Progenitor cell of endocrine pancreas (in vitro differentiated cells): ENCODE measurements at places on chromosomes 7 and 10. TPM values are rescaled to one million over a fixed set of nuclear protein-coding genes. Genes with fewer than 3 reads are reported as not detected.

- peaks cover 3% of the 10 kb centered on the region for H3K27me3 ChIP-seq
- DNase-seq: no peak
- H3K36me3 ChIP-seq: no peaks in the 10 kb centered on the region
- no peak overlapping the region for H3K27ac ChIP-seq
- H3K4me3 ChIP-seq: no peak overlapping the region
Measured at GRCh38 chr7:47091141-47091540, 490.8 kb downstream of the TNS3 start.

DNA sequence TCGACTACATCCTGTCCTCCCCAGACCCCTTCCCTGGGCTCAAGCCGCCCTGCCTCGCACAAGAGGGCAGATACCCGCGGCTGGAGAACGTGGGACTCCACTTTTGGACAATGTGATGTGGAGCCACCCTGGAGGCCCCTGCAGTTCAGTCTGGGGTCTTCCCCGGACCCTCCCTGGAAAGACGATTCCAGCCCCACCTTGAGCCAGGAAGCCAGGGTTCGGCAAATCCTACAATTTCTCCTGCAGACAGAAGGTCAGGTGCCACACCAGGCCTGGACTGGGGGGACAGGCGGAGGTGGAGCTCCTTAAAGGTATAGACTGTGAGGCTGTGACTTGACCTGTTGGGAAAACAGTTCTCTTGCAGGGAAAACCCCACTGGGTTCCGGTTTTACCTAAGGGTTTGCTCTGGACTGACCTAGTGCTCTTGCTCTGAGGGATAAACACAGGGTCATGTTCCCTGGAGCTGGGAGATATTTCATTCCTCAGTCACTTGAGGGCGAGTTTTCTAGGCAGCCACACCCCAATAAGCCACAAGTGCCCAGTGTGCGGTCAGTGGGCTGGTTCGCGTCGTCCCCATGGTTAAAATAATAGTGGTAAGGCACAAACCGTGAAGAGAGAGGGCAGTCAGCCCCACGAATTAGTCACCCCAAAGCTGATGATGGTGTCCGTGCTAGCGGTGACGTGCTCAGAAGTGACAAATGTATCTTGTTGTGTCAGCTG is 1.6 kb downstream of the FOXL3 start:
- no peak overlapping the region for H3K4me3 ChIP-seq
- no peak overlapping the region for H3K27ac ChIP-seq
- H3K4me1 ChIP-seq: peaks cover 2% of the 10 kb centered on the region
- H3K27me3 ChIP-seq: peaks cover 52% of the 10 kb centered on the region
- no peaks in the 10 kb centered on the region for H3K36me3 ChIP-seq
- DNase-seq: no peak

DNA sequence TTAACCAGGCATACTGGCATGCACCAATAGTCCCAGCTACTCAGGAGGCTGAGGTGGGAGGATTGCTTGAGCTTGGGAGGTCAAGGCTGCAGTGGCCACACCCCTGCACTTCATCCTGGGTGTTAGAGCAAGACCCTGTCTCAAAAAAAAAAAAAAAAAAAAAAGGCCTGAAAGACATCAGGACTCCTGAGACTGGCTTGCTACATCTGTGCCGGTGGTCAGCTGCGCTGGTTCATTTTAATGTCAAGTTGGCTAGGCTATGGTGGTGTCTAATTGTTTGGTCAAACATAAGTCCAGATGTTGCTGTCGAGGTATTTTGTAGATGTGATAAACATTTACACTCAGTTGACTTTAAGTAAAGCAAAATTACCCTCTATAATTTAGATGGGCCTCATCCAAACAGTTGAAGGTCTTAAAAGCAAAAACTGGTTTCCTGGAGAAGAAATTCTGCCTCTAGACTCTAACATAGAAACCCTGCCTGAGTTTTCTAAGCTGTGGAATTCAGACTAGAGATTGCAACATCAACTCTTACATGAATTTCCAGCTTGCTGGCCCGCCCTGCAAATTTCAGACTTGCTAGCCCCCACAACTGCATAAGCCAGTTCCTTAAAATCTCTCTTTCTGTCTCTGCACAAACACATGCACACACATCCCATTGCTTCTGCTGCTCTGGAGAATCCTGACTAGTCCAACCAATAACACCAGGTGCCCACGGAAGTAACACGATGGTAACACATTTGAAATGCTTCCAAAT is 18.2 kb downstream of the MYOF start:
- no peak overlapping the region for H3K4me3 ChIP-seq
- H3K4me1 ChIP-seq: peaks cover 27% of the 10 kb centered on the region
- H3K27me3 ChIP-seq: no peaks in the 10 kb centered on the region

EPO gene
- 0.22 and 0.29 TPM in 2 replicates for total RNA-seq

- H3K4me3 ChIP-seq: no peak overlapping the region
- DNase-seq: no peak
- H3K27me3 ChIP-seq: no peaks in the 10 kb centered on the region
Measured at GRCh38 chr7:86904949-86905834, 154.3 kb downstream of the ELAPOR2 start.

FGFR2 gene
- 146 and 149 TPM in 2 replicates for total RNA-seq

HOXA10 gene
- not detected in 2 replicates for total RNA-seq

GRCh38 chr7:111370002-111370401 is 192.3 kb downstream of the IMMP2L start:
- no peaks in the 10 kb centered on the region for H3K4me1 ChIP-seq
- no peak overlapping the region for H3K27ac ChIP-seq
- no peaks in the 10 kb centered on the region for H3K36me3 ChIP-seq
- DNase-seq: no peak
- no peaks in the 10 kb centered on the region for H3K27me3 ChIP-seq

CREB5 gene
- 4.6 and 5.4 TPM in 2 replicates for total RNA-seq

VAX1 gene
- total RNA-seq: not detected in 2 replicates

- H3K4me1 ChIP-seq: no peaks in the 10 kb centered on the region
- no peaks in the 10 kb centered on the region for H3K27me3 ChIP-seq
- DNase-seq: no peak
- peaks cover 14% of the 10 kb centered on the region for H3K36me3 ChIP-seq
- no peak overlapping the region for H3K4me3 ChIP-seq
Measured at GRCh38 chr7:5310822-5311405, 28.2 kb downstream of the SLC29A4 start.

DNA sequence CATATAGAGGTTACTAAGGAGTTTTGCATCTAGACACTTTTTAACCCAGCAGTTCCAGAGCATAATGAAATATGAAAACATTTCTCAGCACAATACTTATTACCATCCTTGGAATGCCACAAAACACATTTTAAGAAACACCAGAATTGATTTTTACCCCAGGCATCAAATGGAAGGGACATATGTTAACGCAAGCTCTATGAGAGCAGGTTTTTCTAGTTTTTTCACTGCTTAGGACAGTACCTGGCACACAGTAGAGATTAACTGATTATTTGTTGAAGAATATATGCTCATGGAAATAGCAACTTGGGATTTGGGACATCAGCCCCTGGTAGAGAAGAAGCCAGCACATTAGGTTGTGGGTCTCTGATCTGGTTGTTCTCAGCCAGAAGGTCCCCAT is 67.0 kb upstream of the ARID5B start:
- H3K4me1 ChIP-seq: peaks cover 33% of the 10 kb centered on the region
- peaks cover 3% of the 10 kb centered on the region for H3K36me3 ChIP-seq
- H3K27me3 ChIP-seq: no peaks in the 10 kb centered on the region
- H3K4me3 ChIP-seq: no peak overlapping the region
- no peak for DNase-seq

DNA sequence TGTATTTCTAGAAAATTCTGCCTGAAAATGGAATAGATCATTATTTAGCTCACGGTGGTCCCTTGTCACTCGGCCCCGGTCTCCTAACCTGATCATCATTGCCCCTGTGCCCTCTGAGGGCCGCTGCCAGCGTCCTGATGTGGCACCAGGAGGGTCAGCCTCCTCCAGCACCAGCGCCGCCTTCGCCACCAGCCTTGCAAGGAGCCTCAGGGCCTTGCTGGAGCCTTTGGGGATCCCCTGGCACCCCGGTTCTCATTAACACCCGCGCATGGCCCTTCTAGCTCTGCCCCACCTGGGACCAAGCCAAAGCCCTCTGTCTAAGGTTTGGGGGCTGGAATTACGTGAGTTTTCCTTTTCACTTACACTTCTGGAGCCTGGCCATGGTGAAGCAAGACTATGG is 282.5 kb upstream of the ADARB2 start:
- no peaks in the 10 kb centered on the region for H3K36me3 ChIP-seq
- H3K4me1 ChIP-seq: no peaks in the 10 kb centered on the region
- no peak overlapping the region for H3K27ac ChIP-seq
- H3K27me3 ChIP-seq: peaks cover 2% of the 10 kb centered on the region
- no peak overlapping the region for H3K4me3 ChIP-seq
- no peak for DNase-seq

- no peak for DNase-seq
- no peak overlapping the region for H3K27ac ChIP-seq
- peaks cover 21% of the 10 kb centered on the region for H3K27me3 ChIP-seq
- H3K36me3 ChIP-seq: no peaks in the 10 kb centered on the region
- peaks cover 7% of the 10 kb centered on the region for H3K4me1 ChIP-seq
- H3K4me3 ChIP-seq: no peak overlapping the region
Measured at GRCh38 chr10:125460326-125460725, 222.6 kb downstream of the TEX36 start.

NPM3 gene
- 39.3 and 44.1 TPM in 2 replicates for total RNA-seq

DNA sequence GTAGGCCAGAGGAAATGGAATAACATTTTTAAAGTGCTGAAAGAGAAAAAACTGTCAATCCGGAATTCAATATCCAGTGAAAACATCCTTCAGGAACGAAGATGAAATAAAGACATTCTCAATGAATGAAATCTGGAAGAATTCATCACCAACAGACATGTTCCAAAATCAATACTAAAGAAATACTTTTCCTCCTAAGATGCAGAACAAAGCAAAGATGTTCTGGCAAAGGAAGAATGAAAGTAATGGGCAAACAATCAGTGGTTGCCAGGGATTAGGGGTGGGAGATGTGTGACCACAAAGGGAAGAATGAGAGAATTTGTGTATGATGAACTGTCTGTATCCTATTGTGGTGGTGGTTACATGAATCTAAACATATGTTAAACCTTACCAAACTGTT is 52.8 kb upstream of the EEPD1 start:
- no peak for DNase-seq
- H3K36me3 ChIP-seq: no peaks in the 10 kb centered on the region
- no peaks in the 10 kb centered on the region for H3K27me3 ChIP-seq
- H3K27ac ChIP-seq: no peak overlapping the region

HPS1 gene
- total RNA-seq: 51.3 and 52.1 TPM in 2 replicates

FZD8 gene
- 27.4 TPM in 2 replicates for total RNA-seq

ABCB4 gene
- 0.60 and 0.65 TPM in 2 replicates for total RNA-seq

NPFFR1 gene
- not detected in 2 replicates for total RNA-seq

DNA sequence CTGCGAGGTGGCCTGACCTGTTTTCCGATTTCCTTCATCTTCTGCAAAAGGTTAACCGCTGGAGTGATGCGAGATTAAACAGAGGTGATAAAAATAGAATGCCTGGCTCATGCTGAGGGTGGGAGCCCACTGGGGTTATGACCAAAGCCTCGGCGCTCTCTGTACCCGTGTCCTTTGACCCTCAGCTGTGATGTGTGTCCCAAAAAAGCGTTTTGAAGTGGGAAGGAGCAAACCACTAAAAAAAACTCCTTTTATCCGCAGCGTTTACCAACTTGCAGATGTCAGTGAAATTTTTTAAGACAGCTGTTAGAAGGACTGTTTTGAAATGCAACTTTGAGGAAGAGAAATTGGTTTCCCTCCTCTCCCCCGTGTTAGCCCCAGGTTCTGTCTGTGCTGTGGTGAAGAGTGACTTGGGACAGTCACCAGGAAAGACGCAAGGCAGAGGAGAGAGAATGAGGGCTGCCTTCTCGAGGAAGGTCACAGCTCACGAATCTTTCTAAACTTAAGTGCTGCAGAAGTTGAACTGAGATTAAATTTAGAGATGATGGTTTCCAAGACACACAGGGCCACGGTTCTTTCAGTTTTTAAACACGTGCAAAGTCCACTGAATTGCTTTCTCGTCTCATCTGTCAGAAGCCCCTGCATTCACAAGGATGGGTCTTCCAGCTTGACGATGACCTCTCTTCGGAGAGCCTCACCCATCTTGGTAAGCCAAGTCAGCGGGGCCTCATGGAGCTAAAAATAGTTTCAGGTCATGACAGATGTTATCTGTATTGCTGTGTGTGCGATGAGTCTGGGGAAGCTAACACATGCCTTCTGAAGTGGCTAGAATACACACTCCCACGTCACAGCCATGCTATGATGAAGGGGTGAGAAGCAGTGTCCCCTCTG is 27.6 kb downstream of the AMZ1 start:
- H3K27me3 ChIP-seq: no peaks in the 10 kb centered on the region
- H3K4me1 ChIP-seq: peaks cover 30% of the 10 kb centered on the region
- no peak overlapping the region for H3K4me3 ChIP-seq
- DNase-seq: no peak
- peaks cover 25% of the 10 kb centered on the region for H3K36me3 ChIP-seq
- H3K27ac ChIP-seq: peak overlapping the region; percentile 16

- no peak overlapping the region for H3K4me3 ChIP-seq
- H3K4me1 ChIP-seq: no peaks in the 10 kb centered on the region
- H3K27me3 ChIP-seq: peaks cover 3% of the 10 kb centered on the region
- H3K27ac ChIP-seq: no peak overlapping the region
- DNase-seq: no peak
Measured at GRCh38 chr10:71290806-71291527, 28.1 kb upstream of the SLC29A3 start.

EXOSC1 gene
- total RNA-seq: 38.0 and 41.5 TPM in 2 replicates

DNA sequence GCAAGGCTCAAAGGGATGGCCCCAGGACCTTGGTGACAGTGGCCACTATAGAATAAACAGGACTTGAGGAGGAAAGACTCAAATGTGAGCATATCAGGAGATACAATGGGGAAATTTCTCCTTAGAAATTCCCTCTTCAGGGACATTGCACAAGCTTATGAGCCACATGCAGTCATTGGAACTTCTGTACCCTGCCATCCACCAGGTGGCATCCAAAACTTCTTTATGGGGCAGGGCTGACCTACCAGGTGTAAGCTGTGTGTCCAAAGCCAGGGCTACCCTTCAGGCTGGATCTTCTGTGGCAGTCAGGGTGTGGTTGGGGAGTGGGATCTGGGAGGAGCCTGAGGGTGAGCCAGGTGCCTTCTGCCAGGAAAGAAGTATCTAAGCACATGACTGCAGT is 36.6 kb upstream of the LRRC18 start:
- no peak overlapping the region for H3K27ac ChIP-seq
- no peaks in the 10 kb centered on the region for H3K36me3 ChIP-seq
- no peak overlapping the region for H3K4me3 ChIP-seq
- peaks cover 28% of the 10 kb centered on the region for H3K27me3 ChIP-seq
- H3K4me1 ChIP-seq: no peaks in the 10 kb centered on the region

DNA sequence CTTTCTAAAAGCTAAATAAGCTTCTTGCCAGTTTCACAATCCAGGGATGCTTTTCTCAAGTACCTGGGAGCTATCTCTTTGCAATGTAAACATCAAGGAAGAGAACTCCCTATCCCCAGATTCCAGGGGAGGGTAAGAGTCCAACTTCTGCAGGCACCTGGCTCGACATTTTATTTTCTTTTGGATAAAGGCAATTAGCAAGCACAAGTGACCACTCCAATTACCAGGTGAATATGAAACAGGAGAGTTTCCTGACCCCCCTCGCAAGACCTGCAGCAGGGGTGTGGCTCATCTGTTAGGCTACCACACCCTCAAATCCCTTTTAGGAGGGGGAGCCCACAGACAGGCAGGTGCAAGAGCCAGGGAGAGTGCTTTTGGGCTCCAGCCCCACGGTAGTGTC is 28.6 kb upstream of the LANCL2 start:
- no peak overlapping the region for H3K27ac ChIP-seq
- no peaks in the 10 kb centered on the region for H3K36me3 ChIP-seq
- no peak for DNase-seq
- peaks cover 1% of the 10 kb centered on the region for H3K4me1 ChIP-seq

RAB19 gene
- total RNA-seq: 12.2 and 14.0 TPM in 2 replicates
